Left kidney (tissue), 8 donors: ENCODE measurements at places on chromosomes 1 and 21. TPM values are rescaled to one million over a fixed set of nuclear protein-coding genes. Genes with fewer than 3 reads are reported as not detected.

DNA sequence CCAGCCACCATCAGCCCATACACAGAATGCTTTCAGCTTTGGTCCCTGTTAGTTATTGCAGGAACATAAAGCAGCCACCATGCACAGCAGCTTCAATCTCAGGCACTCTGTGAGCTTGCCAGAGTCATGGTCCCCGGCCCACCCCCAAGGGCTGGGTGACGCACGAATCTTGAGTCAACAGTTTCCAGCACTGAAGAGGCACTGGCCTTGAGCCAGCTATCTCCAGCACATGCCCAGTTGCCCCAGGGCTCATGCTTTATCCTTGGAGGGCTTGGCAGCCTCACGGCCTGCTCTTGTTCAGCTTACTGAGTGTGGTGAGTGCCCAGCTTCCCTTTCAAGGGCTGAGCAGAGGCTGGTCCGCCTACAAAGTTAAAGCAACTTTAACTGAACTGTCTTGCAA is 200.7 kb upstream of the RAB4A start:
- no peak for DNase-seq

DNA sequence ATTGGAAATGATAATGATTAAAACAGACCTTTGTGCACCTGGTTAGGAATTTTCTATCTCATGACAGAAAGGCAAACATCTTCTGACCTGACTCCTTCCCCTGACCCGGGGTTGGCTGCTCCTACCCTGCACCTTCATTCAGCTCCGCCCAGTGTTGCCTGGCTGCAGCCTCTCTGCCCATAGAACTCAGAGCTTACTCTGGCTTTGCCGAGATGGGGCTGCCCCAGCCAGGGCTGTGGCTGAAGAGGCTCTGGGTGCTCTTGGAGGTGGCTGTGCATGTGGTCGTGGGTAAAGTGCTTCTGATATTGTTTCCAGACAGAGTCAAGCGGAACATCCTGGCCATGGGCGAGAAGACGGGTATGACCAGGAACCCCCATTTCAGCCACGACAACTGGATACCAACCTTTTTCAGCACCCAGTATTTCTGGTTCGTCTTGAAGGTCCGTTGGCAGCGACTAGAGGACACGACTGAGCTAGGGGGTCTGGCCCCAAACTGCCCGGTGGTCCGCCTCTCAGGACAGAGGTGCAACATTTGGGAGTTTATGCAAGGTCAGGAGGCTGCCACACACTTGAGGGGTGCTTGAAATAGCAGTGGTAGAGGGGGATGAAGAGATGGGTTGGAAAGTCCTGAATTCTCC is at the start of gene DIO1:
DIO1 (plus strand) TSS at position 189 of the 638 bp plus-strand sequence; CDS start at position 213, 24 bp downstream.
- DNase-seq = no peak

IRF6 gene
- 18.6 TPM for polyA plus RNA-seq

ANKRD34A gene
- polyA plus RNA-seq = 0.57 TPM

KCNJ15 gene
- 269 TPM for polyA plus RNA-seq

DENND1B gene
- polyA plus RNA-seq = 13.2 TPM
